Cortex of kidney (tissue), 1 donor: ENCODE measurements at places on chromosomes 6 and 20.

DNA sequence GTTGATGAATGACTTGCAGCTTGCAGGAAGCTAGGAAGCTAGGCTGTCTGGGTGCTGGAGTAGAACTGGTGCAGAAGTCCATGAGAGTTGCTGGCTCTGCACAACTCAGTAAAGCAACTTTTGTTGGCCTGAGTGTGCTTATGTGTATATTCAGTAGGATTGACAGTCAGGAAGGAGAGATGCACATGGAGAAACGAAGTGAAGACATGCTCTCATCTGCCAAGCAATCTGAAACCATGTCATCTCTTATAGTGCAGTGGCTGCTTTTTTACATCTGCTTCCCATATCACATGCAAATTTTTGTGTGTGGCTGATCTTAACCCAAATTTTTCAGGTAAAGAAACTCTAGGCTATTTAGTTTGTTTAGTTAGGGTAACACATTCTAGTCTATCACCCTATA, 252.4 kb upstream of the HS3ST5 start:
- DNase-seq, result no peak

DNA sequence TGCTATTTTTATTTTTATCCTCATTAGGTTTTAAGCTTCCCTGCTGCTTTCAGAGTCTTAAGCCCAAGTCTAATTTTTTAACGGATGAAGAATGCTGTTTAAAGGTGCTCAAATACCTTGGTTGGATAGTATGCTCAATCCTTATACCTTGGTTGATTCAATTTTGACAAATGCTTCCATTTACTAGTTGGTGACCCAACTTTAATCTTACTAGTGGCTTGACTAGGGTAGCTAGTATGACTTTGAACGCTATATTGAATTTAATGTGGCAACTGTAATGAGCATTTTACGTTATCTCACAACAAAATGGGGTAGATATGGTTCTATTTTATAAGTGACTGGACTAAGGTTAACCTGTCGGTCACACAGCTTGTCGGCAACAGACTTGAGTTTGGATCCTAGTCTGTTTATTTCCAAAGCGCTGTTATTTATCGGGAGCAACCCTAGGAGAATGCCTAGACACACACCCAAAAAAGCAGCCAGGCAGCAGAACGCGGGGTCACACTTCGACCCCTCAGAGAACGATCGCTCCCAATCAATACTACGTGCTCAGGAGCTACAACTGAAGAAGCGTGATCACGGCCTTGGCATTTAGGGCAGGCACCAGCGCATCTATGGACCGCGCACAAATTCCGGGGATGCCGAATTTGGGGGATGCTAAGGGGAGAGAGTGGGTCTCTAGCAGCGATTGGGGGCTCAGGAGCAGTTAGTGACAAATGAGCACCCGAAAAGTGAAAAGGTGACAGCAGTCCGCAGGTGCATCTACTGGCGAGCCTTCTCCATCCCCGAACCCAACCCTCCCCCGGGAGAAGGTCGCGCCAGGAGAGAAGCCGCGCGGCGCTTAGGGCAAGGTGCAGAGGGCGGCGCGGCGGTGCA, 586 bp upstream of the ALDH5A1 start:
- DNase-seq, result no peak

GRCh38 chr6:147453361-147453760, 55.1 kb upstream of the SAMD5 start:
- DNase-seq, result no peak

DNA sequence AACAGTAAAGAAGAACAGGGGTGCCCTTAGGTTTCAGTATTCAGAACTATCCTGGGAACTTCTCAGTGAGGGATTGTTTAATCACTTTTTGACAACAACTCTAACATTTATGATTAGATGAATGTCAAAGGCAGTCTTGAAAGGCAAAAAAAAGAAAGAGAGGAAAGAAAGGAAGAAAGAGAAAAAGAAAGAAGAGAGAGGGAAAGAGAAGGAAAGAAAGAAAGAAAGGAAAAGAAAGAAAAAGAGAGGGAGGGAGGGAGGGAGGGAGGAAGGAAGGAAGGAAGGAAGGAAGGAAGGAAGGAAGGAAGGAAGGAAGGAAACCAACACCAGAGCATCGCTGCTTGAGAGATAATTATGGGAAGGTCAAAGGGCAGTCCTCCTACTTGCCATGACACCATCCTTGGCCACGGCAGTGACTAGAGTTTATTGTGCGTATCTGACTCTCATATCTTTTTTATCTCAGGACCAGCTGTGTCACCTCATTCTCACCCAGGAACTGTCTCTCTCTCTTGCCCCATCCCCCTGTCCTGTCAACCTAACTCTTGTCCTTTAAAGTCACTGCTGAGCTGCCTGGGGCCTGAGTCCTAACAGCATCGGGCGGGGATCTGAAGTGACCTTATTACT, 96.8 kb upstream of the ATXN1 start:
- DNase-seq, result no peak

DNA sequence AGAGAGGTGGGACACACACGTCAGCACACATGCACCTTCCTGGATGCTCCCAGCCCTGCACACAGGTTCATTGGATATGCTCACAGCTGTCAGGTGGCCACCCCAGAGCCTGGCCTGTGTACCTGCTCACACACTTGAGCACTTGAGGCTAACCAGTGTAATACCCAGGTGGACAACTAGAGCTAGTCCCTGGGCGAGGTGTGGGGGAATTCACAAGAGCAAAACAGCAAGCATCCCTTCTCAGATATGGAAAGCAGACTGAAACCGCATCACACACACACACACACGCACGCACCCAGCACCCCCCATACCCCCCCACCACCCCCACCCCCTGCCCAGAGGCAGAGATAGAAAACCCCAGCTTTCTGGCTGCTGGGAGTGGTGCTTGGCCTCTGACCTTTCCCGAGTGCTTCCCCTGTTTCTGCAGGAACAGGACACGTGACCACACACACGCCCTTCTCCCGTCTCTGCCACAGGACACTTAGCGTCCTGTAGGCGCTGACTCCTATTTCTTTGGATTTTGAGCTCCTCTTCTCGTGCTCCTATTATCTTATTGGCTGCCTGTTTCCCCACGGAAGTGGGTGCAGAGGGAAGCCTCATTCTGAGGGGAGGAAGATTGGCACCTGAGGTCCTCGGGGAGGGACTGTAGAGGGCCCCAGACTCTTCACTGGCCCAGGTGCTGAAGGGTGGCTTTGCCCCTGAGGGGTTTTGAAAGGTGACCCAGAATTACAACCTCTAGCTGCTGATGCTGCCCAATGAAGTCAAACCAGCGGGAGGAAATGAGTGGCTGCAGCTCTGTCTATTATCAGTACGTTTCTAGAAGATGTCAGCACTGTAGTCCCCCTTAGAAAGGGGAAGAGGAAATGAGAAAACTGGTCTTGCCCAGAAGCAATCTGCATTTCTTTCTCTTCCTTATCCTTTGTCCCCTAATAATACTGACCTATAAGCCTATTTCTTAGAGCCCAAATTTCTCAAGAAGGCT, 65.8 kb downstream of the SYTL3 start:
- no peak for DNase-seq

GRCh38 chr6:126111327-126111726, 125.0 kb downstream of the TRMT11 start:
- DNase-seq, result no peak

GRCh38 chr20:62367136-62367632, at the start of gene LAMA5:
TSS of gene LAMA5 (minus strand) at chr20:62367312. CDS start at chr20:62367245, 67 bp downstream.
- DNase-seq, result no peak

GRCh38 chr6:134177753-134178160, 125.3 kb upstream of the SLC2A12 start:
- no peak for DNase-seq

- DNase-seq, result no peak
Measured at GRCh38 chr6:28534875-28535274, 9.2 kb downstream of the GPX5 start.

GRCh38 chr6:116115781-116116180, 10.2 kb downstream of the COL10A1 start:
- no peak for DNase-seq

DNA sequence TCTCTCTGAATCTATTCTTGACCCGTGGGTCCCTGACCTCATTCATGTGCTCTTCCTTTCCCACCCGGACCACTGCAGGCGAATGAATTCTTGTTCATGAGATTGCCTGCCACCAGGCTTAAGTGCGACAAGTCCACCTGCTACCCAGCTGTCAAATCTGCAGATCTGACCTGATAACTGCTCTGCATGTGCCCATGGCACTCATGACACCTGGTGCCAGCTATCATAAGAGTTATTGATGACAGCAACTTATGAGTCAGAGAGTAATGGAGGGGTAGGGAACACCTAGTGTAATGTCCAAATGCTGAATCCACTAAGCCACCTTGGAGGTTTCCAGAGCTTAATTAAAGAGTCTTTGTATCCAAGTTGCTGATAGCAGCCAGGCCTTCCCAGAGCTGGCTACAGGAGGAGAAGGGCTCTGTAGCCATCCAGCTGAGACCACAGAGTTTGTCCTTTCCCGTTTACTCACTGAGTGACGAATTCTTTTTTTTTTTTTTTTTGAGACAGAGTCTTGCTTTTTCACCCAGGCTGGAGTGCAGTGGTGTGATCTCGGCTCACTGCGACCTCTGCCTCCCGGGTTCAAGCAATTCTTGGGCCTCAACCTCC, 17.4 kb downstream of the SHLD1 start:
- no peak for DNase-seq

DNA sequence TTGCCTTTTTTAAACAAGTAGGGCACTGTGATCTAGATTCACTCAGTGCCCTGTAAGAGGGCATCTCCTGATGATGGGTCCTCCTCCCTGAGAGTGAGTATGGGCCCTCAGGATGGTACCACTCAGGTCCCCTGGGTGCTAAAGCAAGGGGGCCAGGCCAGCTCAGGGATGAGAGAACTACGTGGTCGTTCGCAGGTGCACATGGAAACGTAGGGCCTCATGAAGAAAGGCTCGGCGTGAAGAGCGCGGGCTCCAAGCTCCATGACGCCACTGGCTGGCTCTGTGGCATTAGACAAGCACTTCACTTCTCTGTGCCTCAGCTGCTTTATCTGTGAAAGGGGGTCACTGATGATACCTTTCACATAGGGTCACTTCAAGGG, 50.7 kb downstream of the SYNJ2 start:
- no peak for DNase-seq

GRCh38 chr20:64250027-64250426, 5.5 kb upstream of the PCMTD2 start:
- DNase-seq, result no peak

DNA sequence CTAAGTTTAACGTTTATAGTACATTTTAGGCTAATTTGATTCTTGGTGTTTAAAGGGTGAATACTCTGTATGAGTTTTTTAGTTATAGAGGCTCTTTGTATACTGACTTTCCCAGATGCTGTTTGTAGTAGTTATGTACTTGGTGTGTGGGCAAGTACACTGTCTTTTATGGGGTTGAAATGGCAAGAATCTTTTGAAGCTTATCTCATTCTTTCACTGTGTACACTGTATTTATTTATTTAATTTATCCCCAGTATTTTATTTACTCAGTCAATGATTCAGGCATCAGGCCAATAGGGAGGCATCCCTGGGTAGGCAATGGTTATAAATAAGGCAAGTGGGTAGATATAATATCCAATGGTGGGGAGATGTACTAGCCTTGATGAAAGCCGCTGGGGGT, 277.0 kb upstream of the PTCHD4 start:
- no peak for DNase-seq

DNA sequence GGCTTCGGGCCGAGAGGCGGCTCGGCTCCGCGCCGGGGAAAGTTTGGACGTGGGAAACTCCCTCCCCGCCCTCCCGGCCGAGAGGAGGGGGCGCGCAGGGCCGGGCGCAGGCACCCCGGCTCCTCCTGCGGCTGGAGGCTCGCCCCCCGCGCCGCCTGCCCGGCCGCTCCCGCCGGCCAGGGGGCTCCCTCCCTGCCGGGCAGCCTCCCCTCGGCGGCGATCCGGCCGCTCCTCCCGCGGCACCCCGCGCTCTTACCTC, 370 bp downstream of the CDH22 start:
- DNase-seq, result no peak

- no peak for DNase-seq
Measured at GRCh38 chr20:43681468-43681942, 14.6 kb downstream of the MYBL2 start.

- DNase-seq, result no peak
Measured at GRCh38 chr20:44370639-44371218, 15.2 kb downstream of the HNF4A start.

GRCh38 chr20:44504402-44505307, 17.2 kb downstream of the SERINC3 start:
- DNase-seq, result no peak

DNA sequence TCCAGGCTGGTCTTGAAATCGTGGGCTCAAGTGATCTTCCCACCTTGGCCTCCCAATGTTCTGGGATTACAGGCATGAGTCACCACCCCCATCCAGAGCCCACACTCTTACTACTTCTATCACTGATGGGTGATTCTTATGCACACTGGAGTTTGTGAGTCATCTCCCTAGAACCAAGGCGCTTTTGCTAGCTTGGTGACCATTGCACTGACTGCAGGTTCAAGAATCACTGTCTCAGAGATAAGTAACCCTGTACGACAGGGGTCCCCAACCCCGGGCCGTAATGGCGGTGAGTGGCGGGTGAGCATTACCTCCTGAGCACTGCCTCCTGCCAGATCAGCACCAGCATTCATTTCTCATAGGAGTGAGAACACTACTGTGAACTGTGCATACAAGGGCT, 118.8 kb downstream of the MAP3K7 start:
- DNase-seq, result no peak

- no peak for DNase-seq
Measured at GRCh38 chr6:90893400-90893799, 306.5 kb upstream of the MAP3K7 start.

- no peak for DNase-seq
Measured at GRCh38 chr20:15333170-15333569, 995.8 kb upstream of the FLRT3 start.

DNA sequence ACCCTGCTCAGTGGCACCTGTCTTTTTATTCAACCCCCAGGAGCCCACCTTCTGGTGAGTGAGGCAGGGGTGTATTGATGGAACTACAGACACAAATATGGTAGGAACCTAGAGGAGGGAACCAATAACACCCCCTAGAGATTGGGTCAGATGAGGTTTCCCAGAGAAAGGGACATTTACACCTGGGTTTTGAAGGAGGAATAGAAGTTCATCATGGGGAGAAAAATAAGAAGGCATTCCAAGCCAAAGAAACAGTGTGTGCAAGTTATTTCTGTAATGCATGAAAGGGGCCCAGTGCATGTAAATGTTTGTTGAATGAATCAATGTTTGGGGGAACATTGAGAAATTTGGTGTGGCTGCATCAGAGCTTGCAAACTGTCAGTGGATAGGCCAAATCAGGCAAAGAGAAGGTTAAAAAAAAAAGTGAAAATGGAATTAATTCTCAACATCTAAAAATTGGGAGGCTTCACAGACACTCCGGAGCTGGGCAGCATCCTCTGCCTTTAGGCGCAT, 11.1 kb upstream of the KIAA1755 start:
- no peak for DNase-seq

GRCh38 chr6:164114651-164115050, 700.1 kb downstream of the QKI start:
- no peak for DNase-seq

GRCh38 chr6:164928057-164928727, 381.2 kb downstream of the C6orf118 start:
- no peak for DNase-seq
